ENCODE measurements at places on chromosomes 2 and 18. TPM values are rescaled to one million over a fixed set of nuclear protein-coding genes. Genes with fewer than 3 reads are reported as not detected.
A peak's percentile ranks its signal among the peaks of the same experiment; 100 is the strongest.

TUBB8B gene
- total RNA-seq, result not detected

FSHR gene
- not detected for total RNA-seq

TMEM178A gene
- total RNA-seq, result not detected

MAL gene
- total RNA-seq, result not detected

IL1B gene
- 0.71 TPM for total RNA-seq

PAX3 gene
- total RNA-seq, result not detected

LHCGR gene
- not detected for total RNA-seq

GRCh38 chr2:203662487-203662886 lies 44.0 kb upstream of the CD28 start:
- peaks cover 8% of the 10 kb centered on the region for H3K4me1 ChIP-seq
- H3K4me3 ChIP-seq, result no peak overlapping the region
- H3K27me3 ChIP-seq, result peaks cover 24% of the 10 kb centered on the region
- H3K27ac ChIP-seq, result no peak overlapping the region

DNA sequence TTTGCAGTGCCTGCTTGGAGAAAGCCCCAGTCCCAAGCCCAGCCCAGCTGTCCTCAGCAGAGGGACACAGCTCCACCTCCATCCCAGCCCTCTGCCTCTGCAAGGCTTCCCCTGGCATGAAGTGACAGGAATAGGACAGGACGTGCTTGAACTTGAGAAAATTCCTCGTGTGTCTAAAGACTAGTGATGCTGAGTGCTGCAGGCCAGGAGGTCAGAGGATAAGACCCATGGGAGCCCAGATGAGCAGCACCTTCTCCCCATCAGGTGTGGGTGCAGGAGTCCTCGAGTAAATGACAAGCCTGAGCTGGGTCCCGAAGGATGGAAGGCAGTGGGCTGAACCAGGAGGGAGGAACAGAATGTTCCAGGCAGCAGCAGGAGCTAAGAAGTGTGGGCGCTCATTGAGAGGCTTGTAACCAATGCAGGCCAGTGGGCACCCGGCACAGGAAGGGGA lies 67.8 kb upstream of the UXS1 start:
- H3K4me1 ChIP-seq, result no peaks in the 10 kb centered on the region
- no peak for DNase-seq
- peaks cover 8% of the 10 kb centered on the region for H3K27me3 ChIP-seq
- no peak overlapping the region for H3K27ac ChIP-seq
- H3K4me3 ChIP-seq, result peak overlapping the region; percentile 59

DNA sequence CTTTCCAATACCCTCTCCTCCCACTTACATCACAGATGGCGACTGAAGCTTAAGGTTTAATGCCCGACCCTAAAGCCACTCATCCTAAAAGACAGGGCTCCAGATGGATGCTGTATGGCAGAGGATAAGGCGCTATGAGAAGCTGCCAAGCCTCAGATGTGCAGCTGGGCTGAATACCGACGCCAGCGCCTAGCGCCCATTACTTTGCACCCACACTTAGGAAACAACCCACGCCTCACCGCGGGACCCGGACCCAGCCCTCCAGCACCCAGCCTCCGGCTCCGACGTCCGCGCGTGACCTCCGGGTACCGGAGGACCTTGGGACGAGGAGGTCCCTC lies 335 bp downstream of the TRAK2 start:
- DNase-seq, result no peak
- H3K4me1 ChIP-seq, result peaks cover 57% of the 10 kb centered on the region
- H3K27ac ChIP-seq, result peak overlapping the region; percentile 95
- H3K27me3 ChIP-seq, result no peaks in the 10 kb centered on the region
- H3K4me3 ChIP-seq, result peak overlapping the region; percentile 97

GRCh38 chr2:68768461-68768860 lies 33.9 kb downstream of the ARHGAP25 start:
- peak overlapping the region; percentile 96 for H3K27ac ChIP-seq
- peak overlapping the region; percentile 67 for H3K4me3 ChIP-seq
- H3K4me1 ChIP-seq, result peaks cover 99% of the 10 kb centered on the region
- H3K36me3 ChIP-seq, result peaks cover 2% of the 10 kb centered on the region
- H3K27me3 ChIP-seq, result no peaks in the 10 kb centered on the region

DNA sequence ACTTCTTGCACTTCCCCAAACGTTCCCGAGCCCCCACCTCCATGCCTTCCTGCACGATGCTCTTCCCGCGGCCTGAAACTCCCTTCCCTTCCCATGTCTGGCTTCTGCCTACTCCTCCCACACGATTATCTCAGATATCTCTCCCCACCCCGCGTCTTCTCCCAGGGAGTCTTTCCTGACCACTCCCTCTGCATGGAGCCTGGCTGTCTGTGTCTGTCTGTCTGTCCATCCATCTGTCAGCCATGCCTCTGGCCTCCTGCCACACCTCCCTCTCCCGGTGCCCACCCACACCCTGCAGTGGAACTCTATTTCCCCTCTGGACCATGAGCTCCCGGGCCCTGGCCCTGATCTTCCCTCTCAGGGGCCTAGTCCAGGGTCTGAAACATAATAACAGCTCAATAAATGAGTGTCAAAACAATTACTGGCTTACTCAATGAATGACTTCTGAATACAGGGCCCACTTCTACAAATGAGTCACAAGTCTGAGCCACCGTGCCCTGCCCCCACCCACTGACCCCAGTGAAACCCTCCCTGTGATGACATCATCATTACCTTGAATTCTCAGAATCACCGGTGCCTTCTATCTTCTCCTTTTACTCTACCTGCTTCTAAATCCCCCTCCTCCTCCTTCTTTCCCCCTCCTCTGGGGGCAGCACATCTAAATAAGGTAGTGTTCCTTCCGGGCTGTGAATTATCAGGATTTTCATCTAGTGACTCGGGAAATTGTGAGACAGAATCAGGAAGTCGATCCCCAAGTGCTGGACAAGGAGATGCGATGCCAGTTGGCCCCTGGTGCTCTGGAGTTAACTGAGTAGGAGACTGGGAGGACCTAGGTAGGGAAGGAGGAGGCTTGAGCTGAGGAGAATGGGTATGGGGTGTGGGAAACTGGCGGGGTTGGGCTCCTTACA lies 46.1 kb upstream of the PLB1 start:
- DNase-seq, result no peak
- H3K4me1 ChIP-seq, result no peaks in the 10 kb centered on the region
- H3K27ac ChIP-seq, result no peak overlapping the region
- no peak overlapping the region for H3K4me3 ChIP-seq
- H3K27me3 ChIP-seq, result peaks cover 6% of the 10 kb centered on the region

GRCh38 chr18:57727952-57728807 lies 74.9 kb downstream of the ATP8B1 start:
- H3K27ac ChIP-seq, result peak overlapping the region; percentile 42
- no peaks in the 10 kb centered on the region for H3K27me3 ChIP-seq
- DNase-seq, result no peak
- peak overlapping the region; percentile 0 for H3K4me3 ChIP-seq

DNA sequence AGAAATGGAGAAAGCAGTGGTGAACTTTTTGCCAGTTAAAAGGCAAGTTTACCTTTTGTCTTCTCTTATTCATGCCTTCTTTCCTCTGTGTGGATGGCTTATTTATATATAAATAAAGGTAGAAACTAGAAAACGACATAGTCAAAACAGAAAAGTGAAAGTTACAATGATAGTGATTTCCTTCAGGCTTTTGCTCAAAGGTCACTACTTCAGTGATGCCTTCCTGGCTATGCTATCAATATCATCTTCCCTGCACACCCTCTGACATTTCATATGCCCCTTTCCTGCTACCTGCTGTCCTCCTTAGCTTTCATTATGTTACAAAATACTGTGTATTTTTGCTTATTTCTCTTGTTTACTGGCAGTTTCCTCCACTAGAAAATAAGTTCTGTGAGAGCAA lies 132.0 kb upstream of the NOSTRIN start:
- no peak overlapping the region for H3K4me3 ChIP-seq
- no peaks in the 10 kb centered on the region for H3K4me1 ChIP-seq
- H3K36me3 ChIP-seq, result no peaks in the 10 kb centered on the region
- DNase-seq, result no peak
- H3K27me3 ChIP-seq, result no peaks in the 10 kb centered on the region
- H3K27ac ChIP-seq, result no peak overlapping the region

DNA sequence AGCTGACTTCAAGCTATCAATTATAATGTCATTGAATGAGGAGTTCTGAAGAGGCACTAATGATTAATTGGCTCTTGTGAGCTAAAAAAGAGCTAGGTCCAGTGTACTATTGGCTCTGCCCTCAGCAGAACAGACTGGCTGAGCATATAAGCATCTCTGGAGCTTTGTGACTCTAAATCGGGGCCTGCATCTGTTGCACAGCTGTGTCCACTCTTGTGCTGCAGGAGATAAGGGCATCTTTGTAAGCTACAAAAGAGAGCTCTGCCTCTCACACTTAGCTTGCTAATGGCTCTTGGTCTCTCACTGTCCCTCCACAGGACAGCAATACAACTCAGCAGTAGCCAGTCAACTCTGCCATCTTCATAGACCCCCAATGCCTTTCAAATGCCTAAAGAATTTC lies 61.5 kb upstream of the L3MBTL4 start:
- no peak for DNase-seq
- no peak overlapping the region for H3K4me3 ChIP-seq
- H3K4me1 ChIP-seq, result no peaks in the 10 kb centered on the region
- no peaks in the 10 kb centered on the region for H3K27me3 ChIP-seq

- H3K4me1 ChIP-seq, result no peaks in the 10 kb centered on the region
- H3K4me3 ChIP-seq, result no peak overlapping the region
- H3K27ac ChIP-seq, result no peak overlapping the region
- H3K36me3 ChIP-seq, result no peaks in the 10 kb centered on the region
- DNase-seq, result no peak
These were observed 165.2 kb downstream of the DYSF start for GRCh38 chr2:71618327-71619113.
